ENCODE measurements at places on chromosomes 12 and 14. TPM values are rescaled to one million over a fixed set of nuclear protein-coding genes. Genes with fewer than 3 reads are reported as not detected.

The SRRM4 gene
- not detected for total RNA-seq

The GARIN6 gene
- not detected for total RNA-seq

The PTPRR gene
- under 0.01 TPM for total RNA-seq

The ACOT6 gene
- total RNA-seq = not detected

The SOCS2 gene
- total RNA-seq = 64.4 TPM

The CCDC38 gene
- not detected for total RNA-seq

The CLIP1 gene
- 22.6 TPM for total RNA-seq

The LTB4R2 gene
- total RNA-seq = 3.2 TPM

The GPRC5D gene
- not detected for total RNA-seq

The SCN8A gene
- total RNA-seq = 0.38 TPM

The ST8SIA1 gene
- total RNA-seq = 0.13 TPM

The FLRT2 gene
- total RNA-seq = 305 TPM

The SMCO3 gene
- total RNA-seq = 0.89 TPM

The SLC10A1 gene
- not detected for total RNA-seq

The ASCL1 gene
- total RNA-seq = not detected

The BRAP gene
- total RNA-seq = 12.6 TPM

The NYNRIN gene
- total RNA-seq = 3.3 TPM

The TAS2R9 gene
- total RNA-seq = not detected

The MOAP1 gene
- total RNA-seq = 34.0 TPM

The ARHGEF25 gene
- 1.6 TPM for total RNA-seq

The DEPDC4 gene
- 0.13 TPM for total RNA-seq

The SERPINA5 gene
- total RNA-seq = 0.26 TPM

The CIROP gene
- total RNA-seq = not detected

Data from dermis microvascular lymphatic vessel endothelial cell (primary cell).